ENCODE measurements at places on chromosomes 16 and 17.

DNA sequence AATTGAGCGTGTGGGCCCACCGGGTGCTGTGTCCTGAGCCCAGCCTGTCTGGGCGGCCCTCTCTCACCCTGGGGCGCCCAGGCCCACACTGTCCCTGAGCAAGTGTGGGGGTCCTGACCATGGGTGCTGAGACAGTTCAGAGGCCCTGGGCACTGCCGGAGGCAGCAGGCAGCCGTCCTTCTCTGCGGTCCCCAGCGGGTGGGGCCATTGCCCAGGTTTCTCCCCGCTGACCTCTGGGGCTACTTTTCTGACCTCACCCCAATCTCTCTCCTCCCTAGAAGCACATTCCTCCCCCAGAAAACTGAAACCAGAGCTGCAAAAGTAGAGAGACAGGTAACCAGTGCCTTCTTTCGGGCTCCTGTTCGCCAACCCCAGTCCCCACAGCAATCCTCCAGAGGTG is 36.0 kb upstream of the PVALEF start:
- no peak for DNase-seq

DNA sequence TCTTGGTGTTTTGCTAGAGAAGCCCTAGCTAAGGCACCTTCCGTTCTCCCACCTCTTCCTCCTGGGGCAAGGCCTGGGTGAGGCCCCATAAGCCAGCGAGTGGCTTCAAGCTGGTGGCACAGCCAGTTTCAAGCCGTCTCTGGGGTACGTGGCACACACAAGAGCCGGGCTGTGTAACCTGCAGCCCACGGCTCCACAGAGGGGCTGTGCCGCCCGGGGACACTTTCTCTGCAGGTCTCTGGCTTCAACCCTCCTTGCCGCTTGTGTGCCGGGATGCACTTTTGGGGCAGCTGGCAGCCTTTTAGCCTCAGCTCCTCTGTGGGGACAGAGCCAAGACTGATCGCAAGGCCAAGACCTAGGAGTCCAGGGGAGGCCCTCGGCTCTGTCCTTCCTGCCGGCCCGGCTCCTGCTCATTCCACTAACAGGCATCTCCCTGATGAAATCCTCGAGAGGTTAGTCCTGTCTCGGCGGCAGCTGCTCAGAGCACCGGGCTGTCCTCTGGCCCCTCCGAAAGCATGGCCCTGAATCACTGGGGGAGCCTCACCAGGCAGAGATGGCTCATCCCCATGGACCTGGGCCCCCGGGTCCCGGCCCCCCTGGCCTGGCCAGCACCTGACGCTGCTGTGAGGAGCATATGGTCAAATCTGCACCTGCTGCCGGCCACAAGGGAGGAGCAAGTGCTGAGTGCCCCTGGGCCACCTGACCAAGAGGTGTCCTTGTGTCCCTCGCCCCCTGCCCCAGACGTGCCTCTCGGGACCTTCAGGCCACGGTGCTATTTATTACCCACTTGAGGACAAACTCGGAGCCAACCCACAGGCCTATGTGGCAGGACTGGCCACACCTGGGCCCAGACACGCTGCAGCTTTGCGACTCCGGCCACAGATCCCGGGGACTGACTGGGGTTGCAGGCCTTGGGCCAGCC is 98.5 kb downstream of the METRNL start:
- DNase-seq = no peak

- no peak for DNase-seq
Measured at GRCh38 chr16:24507959-24508480, 31.3 kb upstream of the RBBP6 start.

- no peak for DNase-seq
Measured at GRCh38 chr16:19748389-19749168, 30.5 kb downstream of the IQCK start.

GRCh38 chr17:54749157-54749556 is 151.5 kb upstream of the TOM1L1 start:
- no peak for DNase-seq

- no peak for DNase-seq
Measured at GRCh38 chr17:11369575-11369974, 128.6 kb downstream of the SHISA6 start.

GRCh38 chr16:84547546-84548061 is 43.1 kb upstream of the MEAK7 start:
- DNase-seq = no peak

DNA sequence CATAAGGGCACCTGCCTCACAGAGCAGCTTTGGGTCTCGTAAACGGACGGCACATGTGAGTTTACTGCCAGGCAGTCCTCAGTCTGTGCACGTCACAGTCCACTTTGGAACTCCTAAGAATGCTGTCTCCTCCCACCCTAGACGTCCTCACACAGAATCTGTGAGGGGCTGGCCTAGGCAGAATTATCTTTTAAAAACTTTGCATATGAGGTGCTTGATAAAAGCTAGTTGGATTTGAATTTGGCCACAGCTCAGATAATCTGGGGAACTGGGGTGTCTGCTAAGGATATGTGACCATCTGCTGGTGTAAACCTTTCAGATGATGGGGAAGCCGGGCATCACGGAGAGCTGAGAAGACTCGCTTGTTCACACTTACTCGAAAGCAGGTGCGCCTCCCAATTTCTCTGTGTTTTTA is 64.4 kb downstream of the METRNL start:
- no peak for DNase-seq

DNA sequence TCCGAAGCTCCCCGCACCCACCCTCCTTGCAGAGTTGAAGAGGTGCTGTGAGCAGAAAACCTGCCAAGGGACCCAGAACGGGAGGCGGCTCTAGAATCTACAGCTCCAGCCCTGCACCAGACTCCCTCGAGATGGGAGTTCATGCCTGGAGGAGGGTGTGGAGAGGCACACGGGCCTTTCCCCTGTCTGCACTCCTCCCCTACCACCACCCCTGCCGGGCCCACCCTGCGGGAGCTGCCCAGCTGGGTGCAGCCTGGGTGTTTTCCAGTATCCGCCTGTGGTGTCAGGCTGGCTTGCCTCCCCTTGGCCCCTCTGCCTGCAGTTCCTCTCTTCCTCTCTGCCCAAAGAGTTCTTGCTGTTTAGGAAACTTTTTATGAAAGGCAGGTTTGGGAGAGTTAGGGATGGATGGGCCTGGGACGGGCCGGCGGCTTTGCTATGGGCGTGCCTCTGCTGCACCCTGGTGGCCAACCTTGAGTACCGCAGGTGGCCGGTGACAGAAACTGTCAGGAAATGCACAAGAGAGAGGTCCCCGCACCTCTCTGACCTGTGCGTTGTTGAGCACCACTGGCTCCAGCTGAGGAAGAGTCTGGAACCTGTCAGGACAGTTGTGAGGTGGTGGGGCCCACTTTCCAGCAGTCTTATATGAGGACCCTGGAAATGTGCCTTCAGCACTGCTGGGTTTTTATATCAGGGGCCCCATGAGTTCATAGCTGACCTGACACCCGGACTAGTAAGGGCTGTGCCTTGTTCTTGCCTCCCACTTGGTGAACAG is 354.1 kb downstream of the SEC14L1 start:
- DNase-seq = peak; percentile 80

GRCh38 chr16:11201498-11202259 is 54.3 kb downstream of the SOCS1 start:
- no peak for DNase-seq

GRCh38 chr17:28047806-28048205 is 5.3 kb downstream of the NLK start:
- DNase-seq = no peak

DNA sequence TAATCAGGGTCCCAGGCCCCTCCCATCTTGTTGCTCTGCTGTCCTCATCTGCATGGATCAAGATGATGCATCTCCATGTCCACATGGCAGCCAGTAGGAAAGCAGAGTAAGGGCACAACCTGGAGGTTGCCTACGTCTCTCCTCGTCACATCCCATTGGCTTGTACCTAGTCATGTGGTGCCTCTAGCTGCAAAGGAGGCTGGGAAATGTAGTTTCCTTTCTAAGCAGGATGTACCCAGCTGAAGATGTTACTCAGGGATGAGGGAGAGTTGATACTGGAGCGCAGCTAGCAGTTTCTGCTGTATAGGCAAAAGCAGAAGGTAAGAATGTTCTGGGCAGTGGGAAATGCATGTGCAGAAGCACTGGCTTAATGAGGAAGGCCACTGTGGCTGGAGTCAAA is 20.8 kb downstream of the ABCC1 start:
- no peak for DNase-seq

DNA sequence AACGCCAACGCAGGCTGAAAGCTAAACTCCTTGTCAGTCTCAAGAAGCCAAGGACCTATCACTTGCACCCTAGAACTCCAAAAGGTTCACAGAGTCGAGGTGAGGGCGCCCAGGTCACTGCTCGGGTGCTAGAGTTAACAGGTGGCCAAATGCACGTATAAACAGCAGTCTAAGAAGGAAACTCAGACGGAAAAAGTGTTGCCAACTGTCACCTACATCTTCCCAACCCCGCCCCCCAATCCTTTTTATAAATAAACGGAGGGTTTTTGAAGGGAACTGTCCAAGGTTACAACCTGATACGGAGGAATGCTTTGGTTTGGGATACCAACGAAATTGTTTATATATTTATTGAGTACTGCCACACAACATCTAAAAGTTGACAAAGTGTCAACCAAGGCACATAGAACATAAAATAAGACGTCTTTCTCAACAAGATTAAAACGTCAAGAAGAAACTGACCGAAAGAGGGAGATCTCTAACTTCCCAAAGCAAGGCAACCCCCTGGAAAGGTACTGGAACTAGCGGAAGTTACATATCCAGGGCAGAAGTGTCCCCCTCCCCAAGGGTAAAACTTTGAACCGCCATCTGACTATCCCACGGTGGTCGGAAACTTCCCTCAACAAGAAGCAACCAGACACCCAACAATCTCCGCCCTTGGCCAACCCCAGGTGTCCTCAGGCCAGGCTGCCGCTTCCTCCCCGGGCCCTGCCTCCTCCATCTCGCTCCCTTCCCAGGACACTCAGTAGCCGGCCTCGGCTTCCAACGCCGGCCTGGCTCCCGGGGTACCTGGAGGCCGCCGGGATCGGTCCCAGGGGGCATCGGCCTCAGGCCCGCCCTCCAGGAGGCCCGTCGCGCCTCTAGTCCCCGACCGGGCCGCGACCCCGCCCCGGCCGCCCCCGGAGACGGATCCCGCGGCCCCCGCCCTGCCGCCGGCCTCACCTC is 982 bp downstream of the SPAG9 start:
- peak; percentile 11 for DNase-seq

DNA sequence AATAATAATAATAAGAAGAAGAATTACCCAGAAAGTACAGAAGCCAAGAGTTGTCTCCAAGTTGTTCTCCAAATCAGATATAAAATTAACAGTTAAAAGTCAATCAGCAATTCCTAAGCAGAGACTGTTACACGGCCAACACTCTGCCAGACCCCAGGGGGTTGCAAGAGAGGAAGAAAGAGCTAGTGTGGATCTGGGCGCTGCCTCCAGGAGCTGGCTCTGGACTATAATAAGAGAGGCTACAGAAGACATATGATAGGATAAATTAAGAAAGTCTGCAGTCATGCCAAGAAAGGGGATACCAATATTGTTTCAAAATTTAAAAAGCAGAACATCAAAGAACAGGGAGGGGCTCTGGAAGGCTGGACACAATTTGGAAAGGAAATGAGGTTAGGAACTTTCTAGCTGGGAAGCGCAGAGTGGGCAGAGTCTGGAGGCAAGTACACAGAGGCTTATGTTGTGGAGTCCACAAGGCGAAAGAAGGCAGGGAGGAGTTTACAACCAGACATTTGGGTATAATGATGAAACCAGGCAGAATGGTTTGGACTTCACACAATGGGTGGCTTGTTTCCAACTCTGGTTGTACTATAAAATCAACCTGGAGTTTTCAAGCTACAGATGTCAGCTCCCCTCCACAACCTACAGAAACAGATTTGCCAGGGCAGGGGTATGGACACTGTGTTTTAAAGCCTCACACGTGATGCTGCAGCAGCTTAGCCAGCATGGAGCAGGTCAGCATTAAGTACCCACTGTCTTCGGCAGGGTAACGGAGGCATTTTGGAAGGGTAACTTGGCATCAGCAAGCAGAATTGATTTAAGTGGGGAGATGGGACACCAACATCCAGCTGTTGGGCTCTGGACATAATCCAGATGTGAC is 49.4 kb downstream of the SLC39A11 start:
- no peak for DNase-seq

GRCh38 chr17:17957584-17957916 is 14.7 kb downstream of the TOM1L2 start:
- DNase-seq = no peak

DNA sequence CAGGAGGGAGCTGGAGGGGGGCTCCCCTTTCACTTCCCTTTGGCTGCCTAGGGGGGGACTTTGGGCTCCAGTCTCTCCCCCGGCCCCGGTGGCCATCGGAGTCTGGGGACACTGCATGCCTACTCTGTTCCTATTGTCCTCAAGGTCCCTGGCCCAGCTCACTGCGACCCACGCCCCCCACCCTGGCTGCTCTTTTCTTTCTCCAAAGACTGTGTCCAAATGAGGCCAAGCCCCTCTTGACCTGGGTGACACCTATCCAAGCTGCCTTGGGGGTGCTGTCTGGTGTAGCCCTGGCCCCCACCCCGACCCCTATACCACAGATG is 12.9 kb downstream of the UBALD1 start:
- no peak for DNase-seq

DNA sequence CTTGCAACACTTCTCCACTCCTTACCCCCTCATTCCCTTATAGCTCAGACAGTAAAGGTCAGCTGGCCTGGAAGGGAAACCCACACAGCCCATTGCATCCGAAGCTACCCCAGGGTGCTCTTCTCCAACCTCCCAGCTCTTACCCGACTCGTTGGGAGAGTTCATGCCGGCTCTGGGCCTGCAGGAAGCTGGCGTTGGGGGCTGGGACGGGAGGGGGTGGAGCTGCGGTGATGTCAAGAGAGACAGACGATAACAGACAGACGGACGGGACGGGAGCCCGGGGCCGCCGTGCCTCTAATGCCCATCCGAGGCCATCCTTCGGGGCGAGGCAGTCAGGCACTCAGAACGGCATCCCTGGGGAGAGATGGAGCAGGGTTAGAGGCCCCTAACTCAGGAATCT is 6.1 kb downstream of the HDAC5 start:
- no peak for DNase-seq

DNA sequence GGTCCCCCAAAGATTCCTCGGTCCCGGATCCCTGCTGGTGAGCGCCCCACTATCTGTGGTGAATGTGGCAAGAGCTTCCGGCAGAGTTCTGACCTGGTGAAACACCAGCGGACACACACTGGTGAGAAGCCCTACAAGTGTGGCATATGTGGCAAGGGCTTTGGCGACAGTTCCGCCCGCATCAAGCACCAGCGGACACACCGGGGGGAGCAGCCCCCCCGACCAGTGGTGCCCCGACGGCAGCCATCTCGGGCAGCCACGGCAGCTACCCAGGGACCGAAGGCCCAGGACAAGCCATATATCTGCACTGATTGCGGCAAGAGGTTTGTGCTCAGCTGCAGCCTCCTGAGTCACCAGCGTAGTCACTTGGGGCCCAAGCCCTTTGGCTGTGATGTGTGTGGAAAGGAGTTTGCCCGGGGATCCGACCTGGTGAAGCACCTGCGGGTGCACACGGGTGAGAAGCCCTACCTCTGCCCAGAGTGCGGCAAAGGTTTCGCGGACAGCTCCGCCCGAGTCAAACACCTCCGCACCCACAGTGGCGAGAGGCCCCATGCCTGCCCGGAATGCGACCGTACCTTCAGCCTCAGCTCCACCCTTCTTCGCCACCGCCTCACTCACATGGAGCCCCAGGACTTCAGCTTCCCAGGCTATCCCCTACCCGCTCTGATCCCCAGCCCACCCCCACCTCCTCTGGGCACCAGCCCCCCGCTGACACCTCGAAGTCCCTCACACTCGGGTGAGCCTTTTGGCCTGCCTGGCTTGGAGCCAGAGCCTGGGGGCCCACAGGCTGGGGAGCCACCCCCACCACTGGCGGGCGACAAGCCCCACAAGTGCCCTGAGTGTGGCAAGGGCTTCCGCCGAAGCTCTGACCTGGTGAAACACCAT is 2.8 kb downstream of the ZNF48 start:
- DNase-seq = no peak

Measured in CD4-positive, alpha-beta T cell treated with Interleukin-2 at 100 ng/mL for 4 hours (primary cell).